ENCODE measurements at places on chromosomes 13 and 19. TPM values are rescaled to one million over a fixed set of nuclear protein-coding genes. Genes with fewer than 3 reads are reported as not detected.

DNA sequence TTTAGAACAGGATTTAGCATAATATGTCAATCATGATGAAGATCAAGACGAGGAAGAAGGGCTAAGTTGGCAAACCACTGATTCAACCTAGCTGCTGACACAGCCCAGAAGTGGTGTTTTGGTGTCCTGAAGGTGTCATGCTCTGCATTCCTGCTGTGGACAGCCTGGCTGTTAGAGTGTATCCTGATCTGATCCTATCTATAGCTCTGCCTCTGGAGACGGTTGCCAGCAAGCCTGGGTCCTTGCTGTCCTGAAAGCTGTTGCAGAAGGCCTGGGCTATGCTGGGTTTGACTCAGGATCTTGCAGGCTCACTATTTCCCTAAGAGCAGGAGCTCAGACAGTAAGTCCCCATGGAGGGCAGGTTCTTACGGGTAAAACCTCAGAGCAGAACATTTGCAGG lies 416.4 kb downstream of the TSHZ3 start:
- no peak for DNase-seq

PSG11 gene
- total RNA-seq: 0.49 TPM

TMEM161A gene
- 33.0 TPM for total RNA-seq

LIM2 gene
- total RNA-seq: not detected

Measured in M059J (cell line).